Hematopoietic multipotent progenitor cell treated with erythropoietin and hydrocortisone succinate and interleukin-3 and kit ligand, for 6 days (in vitro differentiated cells): ENCODE measurements at places on chromosomes 11 and 22.

- peak; percentile 42 for DNase-seq
These were observed 516 bp downstream of the LRFN4 start for GRCh38 chr11:66857234-66857926.

- no peak for DNase-seq
These were observed 115.8 kb downstream of the MAML2 start for GRCh38 chr11:96227244-96227643.

DNA sequence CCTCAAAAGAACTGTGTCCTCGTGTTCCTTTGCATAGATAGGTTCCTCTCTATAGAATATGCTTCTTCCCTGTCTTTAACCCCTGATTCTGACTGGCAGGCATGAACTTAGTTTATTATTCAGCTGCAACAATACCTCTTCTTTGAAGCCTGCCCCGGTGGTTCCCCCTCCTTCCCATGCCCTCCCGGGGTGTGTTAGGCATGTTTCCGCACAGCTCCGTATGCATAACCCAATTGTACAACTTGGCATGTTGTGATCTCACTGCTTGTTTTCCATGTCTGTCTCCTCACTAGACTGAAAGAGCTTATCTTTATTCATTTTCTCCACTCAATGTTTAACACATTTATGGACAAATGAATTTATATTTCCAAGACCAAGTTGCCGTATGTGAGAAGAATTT, 72.6 kb downstream of the DEPDC5 start:
- DNase-seq = no peak

GRCh38 chr22:28799606-28800307, 612 bp downstream of the XBP1 start:
- DNase-seq = peak; percentile 59

GRCh38 chr11:11731311-11732083, 109.7 kb upstream of the GALNT18 start:
- DNase-seq = peak; percentile 5

GRCh38 chr11:129435499-129436245, 60.0 kb downstream of the BARX2 start:
- DNase-seq = no peak

- DNase-seq = no peak
These were observed 25.5 kb upstream of the MGAT3 start for GRCh38 chr22:39431216-39431801.

- no peak for DNase-seq
These were observed 218.5 kb downstream of the DYNC2H1 start for GRCh38 chr11:103327721-103328120.

DNA sequence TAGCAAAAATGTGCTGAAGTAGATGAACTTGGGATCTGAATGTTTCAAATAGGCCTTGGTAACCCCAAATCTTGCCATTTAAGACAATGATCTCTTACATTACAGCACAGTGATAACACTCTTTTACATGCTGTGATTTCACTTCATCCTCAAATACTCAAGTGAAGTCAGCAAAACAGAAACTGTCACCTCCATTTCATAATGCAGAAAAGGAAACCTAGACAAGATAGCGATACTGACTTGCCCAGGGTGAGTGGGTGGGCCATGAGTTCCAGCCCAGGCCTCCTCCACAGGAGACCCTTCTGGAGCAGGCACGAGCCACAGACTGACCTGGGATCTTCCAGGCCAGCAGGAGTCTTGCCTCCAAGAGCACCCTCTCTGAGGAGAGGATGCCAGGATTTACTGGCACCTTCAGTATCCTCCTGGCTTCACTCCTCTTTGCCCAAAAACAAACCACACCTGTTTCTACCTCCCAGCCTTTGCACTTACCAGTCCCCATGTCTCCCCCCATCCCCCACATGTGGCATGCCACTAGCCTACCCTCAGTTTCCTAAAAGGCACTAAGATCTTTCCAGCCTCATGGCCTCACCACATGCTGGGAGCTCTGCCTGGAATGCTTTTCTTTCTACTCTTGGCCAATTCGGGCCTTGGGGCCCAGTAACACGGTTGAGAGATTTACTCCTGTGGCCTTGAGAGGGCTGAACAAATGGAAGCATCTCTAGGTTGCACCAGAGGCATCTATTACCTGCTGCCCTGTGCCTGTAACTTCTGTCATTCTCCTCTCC, 1.9 kb upstream of the DGAT2 start:
- DNase-seq = no peak

DNA sequence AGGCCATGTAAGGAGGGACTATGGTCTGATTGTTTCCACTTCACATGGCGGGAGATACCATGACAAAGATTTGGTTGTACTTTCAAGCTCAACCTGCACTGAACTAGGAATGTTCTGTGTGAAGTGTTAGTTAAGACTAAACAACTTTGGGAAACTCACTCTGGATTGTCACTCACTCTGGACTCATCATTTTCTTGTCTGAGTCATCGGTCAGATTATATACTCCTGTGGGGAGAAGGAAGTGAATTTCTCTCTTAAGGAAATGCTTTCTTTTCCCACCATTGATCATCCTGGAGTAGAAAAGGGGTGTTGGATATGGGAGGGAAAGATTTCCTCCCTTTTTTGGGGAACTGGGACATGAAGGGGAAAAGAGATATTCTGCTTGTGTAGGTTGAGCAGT, 26.9 kb upstream of the CAT start:
- no peak for DNase-seq
